ENCODE measurements at places on chromosomes 7 and 10.

GRCh38 chr10:14531974-14532373 is 201.2 kb upstream of the FRMD4A start:
- peak; percentile 49 for DNase-seq

GRCh38 chr7:129213828-129214227 is 11.0 kb upstream of the AHCYL2 start:
- peak; percentile 49 for DNase-seq

GRCh38 chr7:70657571-70657970 is 474.4 kb upstream of the GALNT17 start:
- no peak for DNase-seq

- no peak for DNase-seq
These were observed 25.2 kb upstream of the PRR15 start for GRCh38 chr7:29538389-29538788.

DNA sequence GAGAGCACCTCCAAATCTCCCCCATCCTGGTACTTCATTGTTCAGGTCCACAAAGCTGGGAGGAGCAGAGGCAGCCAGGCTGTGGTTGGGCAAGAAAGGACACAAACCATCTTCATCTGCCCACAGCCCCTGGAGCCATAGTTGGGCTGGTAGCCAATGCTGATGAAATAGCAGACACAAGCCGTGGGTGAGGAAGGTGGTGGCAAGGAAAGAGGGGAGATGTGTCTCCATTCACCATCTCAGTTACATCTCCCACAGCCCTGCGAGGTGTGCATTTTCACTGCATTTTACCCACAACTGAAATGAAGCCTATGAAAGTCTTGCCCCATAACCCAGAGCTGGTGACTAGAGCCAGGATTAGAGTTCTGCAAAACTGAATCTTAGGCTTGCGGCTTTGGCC is 35.0 kb downstream of the PIK3AP1 start:
- DNase-seq = no peak

GRCh38 chr7:151566897-151567320 is 47.2 kb upstream of the RHEB start:
- DNase-seq = no peak
